ENCODE measurements at places on chromosomes 6 and 20.

- no peak overlapping the region for H3K27ac ChIP-seq
- H3K4me3 ChIP-seq = no peak overlapping the region
- no peaks in the 10 kb centered on the region for H3K4me1 ChIP-seq
- no peak for DNase-seq
Observed at GRCh38 chr6:14422061-14422460, 304.5 kb downstream of the CD83 start.

DNA sequence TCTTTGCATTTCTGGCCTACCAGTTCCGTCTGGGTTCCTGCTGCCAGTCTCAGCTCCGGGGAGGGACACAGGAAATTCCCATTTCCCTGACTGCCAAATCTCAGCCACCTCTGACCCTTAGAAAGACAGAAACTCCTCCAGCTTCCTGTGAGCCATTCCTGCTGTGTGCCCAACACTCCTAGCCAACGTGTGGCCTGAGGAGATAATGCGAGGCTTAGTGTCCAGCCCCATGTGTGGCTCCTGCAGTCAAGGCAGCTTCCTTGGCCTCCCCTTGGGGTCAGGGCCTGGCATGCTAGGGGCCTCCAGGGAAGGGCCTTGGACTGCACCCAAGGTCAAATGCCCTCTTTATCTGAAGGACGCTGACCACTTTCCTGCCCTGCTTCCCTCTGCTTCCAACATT lies 45.1 kb downstream of the MAFB start:
- DNase-seq = no peak
- no peak overlapping the region for H3K27ac ChIP-seq
- H3K27me3 ChIP-seq = peaks cover 11% of the 10 kb centered on the region
- no peak overlapping the region for H3K4me3 ChIP-seq
- H3K36me3 ChIP-seq = no peaks in the 10 kb centered on the region

GRCh38 chr6:138586638-138587037 lies 87.3 kb upstream of the NHSL1 start:
- H3K27me3 ChIP-seq = no peaks in the 10 kb centered on the region
- H3K36me3 ChIP-seq = no peaks in the 10 kb centered on the region
- H3K27ac ChIP-seq = no peak overlapping the region
- DNase-seq = no peak

DNA sequence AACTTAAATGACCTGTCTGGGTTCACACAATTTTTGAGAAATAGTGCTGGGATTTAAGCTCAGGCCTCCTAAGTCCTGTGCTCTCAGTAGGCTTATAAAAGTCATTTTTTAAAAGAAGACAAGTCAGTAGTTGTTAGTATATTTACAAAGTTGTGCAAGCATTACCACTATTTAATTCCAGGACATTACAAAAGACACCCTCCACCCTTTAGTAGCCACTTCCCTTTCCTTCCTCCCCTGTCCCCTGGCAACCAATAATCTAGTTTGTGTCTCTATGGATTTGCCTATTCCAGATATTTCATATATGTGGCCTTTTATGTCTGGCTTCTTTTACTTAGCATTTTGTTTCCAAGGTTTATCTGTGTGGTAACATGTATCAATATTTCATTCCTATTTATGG lies 37.6 kb downstream of the HMGN3 start:
- no peak for DNase-seq
- peaks cover 15% of the 10 kb centered on the region for H3K36me3 ChIP-seq
- H3K4me1 ChIP-seq = no peaks in the 10 kb centered on the region
- no peak overlapping the region for H3K4me3 ChIP-seq
- no peak overlapping the region for H3K27ac ChIP-seq
- H3K27me3 ChIP-seq = no peaks in the 10 kb centered on the region

- H3K27ac ChIP-seq = no peak overlapping the region
- no peaks in the 10 kb centered on the region for H3K27me3 ChIP-seq
- no peaks in the 10 kb centered on the region for H3K4me1 ChIP-seq
- H3K4me3 ChIP-seq = no peak overlapping the region
- no peak for DNase-seq
- no peaks in the 10 kb centered on the region for H3K36me3 ChIP-seq
Observed at GRCh38 chr6:81875782-81876293, 123.4 kb upstream of the TENT5A start.

DNA sequence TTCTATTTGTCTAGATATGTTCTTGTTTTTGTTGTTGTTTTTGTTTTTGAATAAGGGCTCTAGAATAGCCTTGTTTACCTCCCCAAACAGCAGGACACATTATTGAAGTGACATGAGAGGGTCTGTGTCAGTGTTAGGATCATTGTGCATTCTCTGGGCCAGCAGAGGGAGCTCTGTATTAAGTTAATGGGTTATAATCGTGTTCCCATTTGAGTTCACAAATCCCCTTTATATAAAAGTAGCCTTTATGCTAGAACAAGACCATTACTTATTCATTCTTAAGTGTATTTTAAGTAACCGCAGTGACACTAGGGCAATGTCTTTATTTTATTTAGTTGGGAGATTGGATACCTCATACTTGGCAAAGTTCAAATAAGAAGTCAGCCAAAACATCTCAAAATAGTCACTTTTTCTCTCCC lies 44.8 kb downstream of the STK4 start:
- no peak for DNase-seq
- no peaks in the 10 kb centered on the region for H3K27me3 ChIP-seq
- H3K4me1 ChIP-seq = peaks cover 3% of the 10 kb centered on the region
- H3K27ac ChIP-seq = no peak overlapping the region
- H3K4me3 ChIP-seq = no peak overlapping the region

DNA sequence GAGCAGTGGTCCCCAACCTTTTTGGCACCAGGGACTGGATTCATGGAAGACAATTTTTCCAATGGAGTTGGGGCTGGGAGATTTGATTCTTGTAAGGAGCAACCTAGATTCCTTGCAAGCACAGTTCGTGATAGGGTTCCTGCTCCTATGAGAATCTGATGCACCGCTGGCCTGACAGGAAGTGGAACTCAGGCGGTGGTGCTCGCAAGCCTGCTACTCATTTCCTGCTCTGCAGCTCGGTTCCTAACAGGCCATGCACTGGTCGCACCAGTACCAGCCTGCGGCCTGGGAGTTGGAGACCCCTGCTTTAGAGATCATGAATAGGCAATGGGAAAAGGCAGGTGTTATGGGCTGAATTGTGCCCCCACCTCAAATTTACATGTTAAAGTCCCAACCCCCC lies 131.2 kb downstream of the PFDN4 start:
- no peak for DNase-seq
- no peaks in the 10 kb centered on the region for H3K4me1 ChIP-seq
- no peak overlapping the region for H3K27ac ChIP-seq
- H3K4me3 ChIP-seq = no peak overlapping the region
- H3K27me3 ChIP-seq = no peaks in the 10 kb centered on the region

DNA sequence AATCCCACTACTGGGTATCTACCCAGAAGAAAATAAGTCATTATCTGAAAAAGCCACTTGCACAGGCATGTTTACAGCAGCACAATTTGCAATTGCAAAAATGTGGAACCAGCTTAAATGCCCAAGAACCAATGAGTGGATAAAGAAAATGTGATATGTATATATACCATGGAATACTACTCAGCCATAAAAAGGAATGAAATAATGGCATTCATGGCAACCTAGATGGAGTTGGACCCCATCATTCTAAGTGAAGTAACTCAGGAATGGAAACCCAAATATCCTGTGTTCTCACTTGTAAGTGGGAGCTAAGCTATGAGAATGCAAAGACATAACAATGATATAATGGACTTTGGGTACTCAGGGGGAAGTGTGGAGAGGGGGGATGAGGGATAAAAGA lies 4.6 kb downstream of the RNGTT start:
- no peaks in the 10 kb centered on the region for H3K36me3 ChIP-seq
- no peak overlapping the region for H3K27ac ChIP-seq
- no peak for DNase-seq
- H3K27me3 ChIP-seq = no peaks in the 10 kb centered on the region
- no peaks in the 10 kb centered on the region for H3K4me1 ChIP-seq
